Daoy (cell line): ENCODE measurements at places on chromosomes 1 and 21.
A peak's percentile ranks its signal among the peaks of the same experiment; 100 is the strongest.

GRCh38 chr1:44013949-44014348 lies 17.3 kb downstream of the SLC6A9 start:
- DNase-seq, result no peak

DNA sequence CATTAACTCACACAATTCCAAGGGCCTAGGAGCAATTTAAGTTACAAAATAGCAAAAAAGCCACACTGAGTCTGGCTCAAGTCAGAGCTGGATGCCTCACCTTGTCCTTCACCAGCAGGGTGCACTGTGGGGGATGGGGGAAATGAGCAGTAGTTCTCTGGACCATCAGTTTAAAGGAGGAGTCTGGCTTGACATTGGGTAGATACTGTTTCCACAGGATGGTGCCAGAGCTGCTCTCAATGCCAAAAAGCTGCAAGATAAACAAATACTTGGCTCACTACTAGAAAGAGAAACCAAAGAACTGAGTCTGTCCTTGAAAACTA lies 18.8 kb downstream of the EMC1 start:
- DNase-seq, result no peak

DNA sequence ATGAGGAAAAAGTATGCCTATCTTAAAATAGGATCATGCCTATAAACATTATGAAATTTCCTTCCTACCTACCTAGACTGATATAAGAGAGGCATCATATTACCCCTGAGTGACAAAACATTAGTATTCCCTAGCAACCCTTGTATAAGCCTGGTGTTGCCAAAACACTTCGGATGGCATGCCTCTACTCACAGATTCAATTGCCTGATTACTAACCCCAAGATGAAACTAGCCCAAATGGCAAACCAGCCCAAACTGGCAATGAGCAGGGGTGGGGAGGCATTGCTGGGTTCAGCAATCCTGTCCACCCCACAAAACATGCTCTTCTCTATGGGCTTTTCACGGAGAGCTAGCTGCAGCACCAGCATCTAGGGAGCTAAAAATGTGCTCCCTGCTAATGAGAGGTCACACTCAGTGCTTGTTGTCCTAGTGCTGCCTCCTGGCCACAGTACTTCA lies 13.9 kb downstream of the PALMD start:
- peak; percentile 79 for DNase-seq

DNA sequence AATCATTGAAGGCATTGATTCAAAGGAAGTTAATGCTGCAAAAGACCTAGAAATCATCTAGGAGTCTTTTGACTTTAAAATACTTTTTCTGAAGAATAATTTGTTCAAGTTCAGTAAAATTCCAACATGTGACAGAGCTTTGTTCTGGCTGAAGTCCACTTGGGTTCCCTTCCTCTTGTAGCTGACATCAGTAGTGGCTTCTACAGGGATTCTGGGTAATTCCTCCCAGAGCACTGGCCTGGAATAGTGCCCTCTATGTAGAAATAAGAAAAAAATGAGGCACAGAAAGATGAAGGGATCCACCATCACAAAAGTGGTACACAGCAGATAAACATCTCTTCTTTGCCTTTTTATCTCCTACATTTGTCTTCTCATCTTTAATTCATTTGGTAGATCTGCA lies 548.1 kb downstream of the LTN1 start:
- no peak for DNase-seq

GRCh38 chr1:84289169-84289785 lies 12.2 kb upstream of the SAMD13 start:
- DNase-seq, result no peak

DNA sequence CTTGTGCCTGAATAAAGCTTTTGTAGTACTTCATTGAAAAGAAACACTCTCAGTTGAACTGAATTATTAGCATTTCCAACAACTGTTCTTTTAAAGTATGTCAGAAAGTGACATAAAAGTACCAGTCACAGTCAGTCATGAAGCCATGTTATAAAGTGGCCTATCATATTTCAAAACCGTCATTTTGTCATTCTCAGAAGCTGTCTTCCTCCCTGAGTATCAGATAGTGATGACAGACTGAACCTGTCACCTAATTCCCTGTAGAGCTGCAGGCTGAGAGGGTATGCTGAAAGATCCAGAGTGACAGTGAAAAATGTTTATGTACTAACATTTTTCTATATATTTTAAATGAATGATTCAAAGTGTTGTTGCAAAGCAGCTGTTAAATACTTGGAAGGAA lies 1121.7 kb upstream of the PRMT6 start:
- DNase-seq, result no peak

DNA sequence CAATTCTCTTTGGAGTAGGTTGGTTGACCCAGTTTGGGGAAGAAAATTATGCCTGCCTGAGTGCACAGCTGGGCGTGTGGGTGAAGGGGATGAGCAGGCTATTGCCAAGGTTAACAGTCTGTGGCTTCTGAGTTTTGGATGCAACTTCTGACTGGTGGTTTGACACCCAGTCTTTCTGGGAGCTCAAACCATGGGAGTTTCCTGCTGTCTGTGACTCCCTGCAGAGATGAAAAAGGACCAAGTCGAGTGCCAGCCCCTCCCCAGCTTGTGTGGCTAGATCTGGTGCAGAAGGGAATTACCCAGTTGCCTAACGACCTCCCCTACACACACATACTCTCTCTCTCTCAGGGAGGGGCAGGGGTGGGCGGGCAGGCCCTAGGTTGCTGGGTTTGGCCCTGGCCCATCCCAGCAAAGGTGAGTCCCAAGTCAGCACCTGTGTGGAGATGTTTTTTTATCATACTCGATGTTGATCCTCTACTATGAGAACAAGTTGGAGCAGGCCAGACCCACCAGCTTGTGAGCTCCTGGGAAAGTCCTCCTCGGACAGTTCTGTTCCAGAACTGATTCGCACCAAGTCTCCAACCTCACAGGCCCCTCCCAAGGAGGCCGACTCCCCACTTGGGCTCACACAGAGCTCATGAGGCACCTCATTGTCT lies 28.2 kb downstream of the PKP1 start:
- peak; percentile 81 for DNase-seq

GRCh38 chr21:17527711-17528110 lies 14.9 kb downstream of the CXADR start:
- no peak for DNase-seq

GRCh38 chr1:117128323-117129079 lies 7.0 kb upstream of the TRIM45 start:
- DNase-seq, result peak; percentile 21

DNA sequence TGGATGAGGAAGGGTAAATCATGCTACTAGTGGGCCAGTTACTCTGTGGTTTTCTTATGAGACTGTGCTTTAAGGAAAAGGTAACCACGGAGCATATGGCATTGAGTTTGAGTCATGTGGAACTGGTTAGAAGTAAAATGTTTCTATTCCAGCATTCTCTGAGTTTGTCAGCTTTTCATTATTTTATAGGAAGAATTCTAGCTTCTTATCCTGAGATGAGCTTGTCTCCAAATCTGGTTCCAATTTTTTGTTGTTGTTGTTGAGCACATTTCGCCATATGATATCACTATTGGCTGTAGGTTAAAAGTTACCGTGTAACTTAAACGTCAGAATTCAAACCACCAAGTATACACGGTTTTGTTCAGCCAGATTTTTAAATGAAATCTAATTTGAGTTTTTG lies 69.9 kb downstream of the ATF6 start:
- no peak for DNase-seq

DNA sequence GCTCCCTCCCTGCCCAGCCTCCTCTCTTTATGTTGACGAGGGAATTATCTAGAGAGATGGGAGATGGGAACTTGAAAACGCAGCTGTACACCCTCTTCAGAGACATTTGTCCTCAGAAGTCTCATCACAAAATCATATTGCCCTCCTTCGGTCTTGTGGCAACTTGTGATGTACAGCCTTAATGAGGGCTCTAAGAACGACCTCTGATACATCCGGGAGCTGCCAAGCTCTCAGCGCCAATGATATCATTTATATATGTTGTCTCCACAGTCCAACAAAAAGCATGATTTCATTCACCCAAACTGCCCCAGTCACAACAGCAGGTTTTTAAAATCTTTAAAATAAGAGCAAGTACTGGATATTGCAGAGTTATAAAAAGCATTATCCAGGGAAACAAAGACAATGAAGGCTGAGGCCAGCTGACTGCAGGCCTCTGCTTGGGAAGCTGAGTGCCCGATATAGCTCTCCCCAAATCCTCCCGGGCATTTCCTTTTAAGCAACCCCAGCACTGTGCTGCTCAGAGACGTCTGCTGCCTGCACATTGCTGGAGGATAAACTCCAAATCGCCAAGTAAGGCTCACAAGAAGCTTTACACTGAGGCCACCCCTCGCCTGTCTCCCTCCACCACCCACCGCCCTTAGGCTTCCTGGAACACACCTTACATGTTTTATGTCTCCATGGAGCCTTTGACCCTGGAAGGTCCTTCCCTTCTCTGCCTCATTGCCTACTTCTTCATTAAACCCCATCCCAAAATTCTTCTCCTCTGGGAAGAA lies 236.1 kb downstream of the C1orf94 start:
- DNase-seq, result no peak

GRCh38 chr21:18550361-18550760 lies 146.8 kb upstream of the TMPRSS15 start:
- DNase-seq, result no peak

- peak; percentile 12 for DNase-seq
Measured at GRCh38 chr21:34126269-34126668, 52.9 kb downstream of the MRPS6 start.
